CD4-positive, alpha-beta T cell treated with Interleukin-6 at 100 ng/mL for 8 hours (primary cell): ENCODE measurements at places on chromosomes 16 and 17.

DNA sequence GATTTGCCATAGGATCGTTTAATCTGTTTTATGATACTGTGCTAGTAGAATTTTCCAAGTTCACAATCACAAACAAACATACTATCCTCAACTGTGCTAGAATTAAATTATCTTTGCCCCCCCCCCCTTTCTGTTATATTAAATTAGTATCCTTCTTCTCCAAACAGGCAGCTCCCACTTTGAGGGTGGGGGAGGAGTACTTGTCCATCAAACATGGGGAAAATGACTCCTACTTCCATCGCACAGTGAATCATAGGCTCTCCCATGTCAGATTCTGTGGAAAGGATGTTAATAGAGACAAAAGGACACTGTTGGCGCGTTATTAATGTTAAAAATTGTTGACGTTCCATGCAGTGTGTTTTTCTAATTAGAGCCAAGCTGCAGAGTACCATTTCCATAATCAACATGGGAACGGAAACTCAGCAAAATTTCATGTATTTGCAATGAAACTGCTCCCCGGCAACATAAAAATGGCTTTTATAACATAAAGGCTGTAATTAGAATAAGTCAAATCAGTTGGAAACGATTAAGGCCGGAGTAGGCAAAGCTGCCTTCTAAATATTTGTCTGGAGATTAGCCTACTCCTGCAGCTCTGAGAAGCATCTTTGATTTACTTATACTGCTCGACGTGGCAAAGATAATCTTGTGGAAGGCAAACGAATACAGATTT lies 104.6 kb downstream of the RBFOX1 start:
- no peak for DNase-seq

- no peak for DNase-seq
Measured at GRCh38 chr17:31062346-31062745, 32.4 kb upstream of the NF1 start.

- no peak for DNase-seq
Measured at GRCh38 chr17:18968945-18969887, 17.3 kb downstream of the SLC5A10 start.

DNA sequence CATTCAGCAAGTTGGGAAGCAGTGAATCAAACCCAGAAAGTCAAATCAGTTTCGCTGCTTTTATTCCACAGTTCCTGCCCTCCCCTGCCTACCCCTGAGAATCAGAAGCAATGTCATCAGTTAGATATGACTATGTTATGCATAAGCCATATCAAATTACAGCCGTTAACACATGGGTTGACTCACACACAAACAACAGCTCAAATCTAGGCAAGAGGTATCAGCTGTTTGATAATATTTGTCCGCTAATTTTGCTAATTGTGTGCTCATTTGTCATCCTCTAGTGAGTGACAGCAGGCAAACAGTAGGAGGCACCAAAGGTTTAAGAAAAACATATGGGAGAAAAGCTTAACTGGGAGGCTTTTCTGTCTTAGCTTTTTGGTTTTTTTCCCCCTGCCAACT lies 327.4 kb upstream of the CCL2 start:
- no peak for DNase-seq

DNA sequence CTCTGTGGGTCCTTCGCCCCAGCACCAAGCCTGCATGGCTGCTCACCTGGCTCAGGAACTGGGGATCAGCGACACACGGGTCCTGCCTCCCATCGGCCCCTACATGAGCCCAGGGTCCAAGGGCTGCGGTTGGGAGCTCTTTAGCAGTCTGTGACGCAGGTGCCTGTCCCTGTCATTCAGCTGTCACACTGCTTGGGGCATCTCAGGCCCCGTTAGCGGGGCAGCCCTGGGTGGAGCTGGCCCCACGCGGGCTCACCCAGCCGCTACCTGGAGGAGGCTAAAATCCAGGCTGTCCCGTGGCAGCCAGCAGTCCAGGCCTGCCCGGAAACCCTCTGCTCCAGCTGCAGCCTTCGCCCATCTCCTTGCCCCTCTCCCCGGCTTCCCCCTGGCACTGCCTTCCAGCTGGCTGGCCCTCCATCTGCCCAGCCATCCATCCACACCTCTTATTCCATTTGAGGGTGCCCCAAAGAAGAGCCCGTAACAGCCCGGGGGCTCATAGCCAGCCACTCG lies 3.3 kb downstream of the GCGR start:
- DNase-seq, result no peak

- DNase-seq, result no peak
Measured at GRCh38 chr16:24841291-24841690, 4.5 kb upstream of the SLC5A11 start.

DNA sequence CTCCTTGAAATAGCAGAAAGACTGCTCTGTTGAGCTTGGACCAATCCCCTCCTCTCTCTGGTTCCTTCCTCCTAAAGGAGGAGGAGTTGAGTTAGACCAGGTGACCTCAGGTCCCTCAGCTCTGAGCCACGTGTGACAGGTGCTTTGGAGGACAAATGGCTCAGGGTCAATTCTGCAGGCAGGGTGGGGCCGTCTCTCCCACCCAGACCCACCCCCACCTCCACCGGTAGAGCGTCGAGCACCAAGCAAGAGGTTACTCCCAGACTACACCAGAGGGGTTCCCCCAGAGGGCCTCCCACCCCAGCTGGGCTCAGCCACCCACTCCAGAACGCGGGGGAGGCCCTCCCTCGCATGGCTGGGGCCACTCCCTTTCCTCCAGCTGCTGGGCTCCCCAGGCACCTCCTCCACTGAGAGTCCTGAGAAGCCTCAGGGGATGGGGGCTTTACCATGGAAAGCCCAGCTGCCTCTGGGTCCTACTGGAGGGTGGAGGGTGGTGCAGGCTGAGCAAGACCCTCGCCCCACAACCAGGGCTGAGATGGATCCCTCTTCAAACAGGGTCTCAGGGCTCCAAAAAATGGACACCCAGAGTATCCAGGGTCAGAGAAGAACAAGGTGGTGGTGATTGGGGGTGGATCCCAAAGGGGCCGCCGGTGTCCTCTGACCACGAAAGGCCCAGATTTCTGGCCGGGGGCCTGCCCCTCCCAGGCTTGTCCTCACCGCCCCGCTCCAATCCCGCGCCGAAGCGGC lies 7.6 kb downstream of the MYO1C start:
- DNase-seq, result peak; percentile 30

- no peak for DNase-seq
Measured at GRCh38 chr17:14510136-14510535, 209.3 kb downstream of the HS3ST3B1 start.
